ENCODE measurements at places on chromosomes 11 and 22. TPM values are rescaled to one million over a fixed set of nuclear protein-coding genes. Genes with fewer than 3 reads are reported as not detected.

The SLC39A13 gene
- 55.5 TPM for total RNA-seq

The MPZL2 gene
- 82.5 TPM for total RNA-seq

The EIF3M gene
- total RNA-seq = 469 TPM

The APOC3 gene
- total RNA-seq = not detected

The APOA4 gene
- not detected for total RNA-seq

The GRAMD4 gene
- 58.8 TPM for total RNA-seq
